Naive thymus-derived CD8-positive, alpha-beta T cell (primary cell): ENCODE measurements at places on chromosomes 7 and 10.

- DNase-seq: no peak
Observed at GRCh38 chr10:78066012-78066411, 32.3 kb downstream of the RPS24 start.

DNA sequence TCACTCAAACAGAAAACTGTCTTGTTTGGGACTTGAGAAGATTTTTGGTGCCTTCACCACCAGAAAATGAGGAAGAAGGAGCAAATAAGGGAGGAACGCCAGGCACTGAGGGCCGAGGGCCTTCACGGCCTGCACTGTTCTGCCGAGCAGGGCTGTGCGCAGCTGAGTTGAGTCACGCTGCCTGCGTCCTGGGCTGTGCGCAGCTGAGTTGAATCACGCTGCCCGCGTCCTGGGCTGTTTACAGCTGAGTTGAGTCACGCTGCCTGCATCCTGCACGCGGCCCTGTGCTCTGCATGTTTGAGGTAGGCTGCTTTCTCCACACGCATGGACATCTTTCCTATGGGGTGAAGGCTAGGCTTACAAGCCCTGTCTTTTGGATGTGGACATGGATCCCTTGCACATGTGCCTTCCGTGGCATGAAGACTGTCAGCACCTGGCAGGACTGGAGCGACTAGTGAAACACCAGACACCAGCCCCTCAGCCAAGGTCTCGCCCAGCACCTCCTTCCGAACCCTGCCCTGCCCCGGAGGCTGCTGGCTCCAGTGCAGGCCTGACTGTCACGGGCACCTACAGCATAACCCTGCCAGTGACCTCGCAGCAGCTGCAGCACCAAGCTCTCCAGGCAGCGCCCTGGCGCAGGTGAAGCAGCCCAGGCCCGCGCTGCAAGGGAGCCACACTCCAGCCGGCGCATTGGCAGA lies 96.7 kb downstream of the HTR5A start:
- no peak for DNase-seq

DNA sequence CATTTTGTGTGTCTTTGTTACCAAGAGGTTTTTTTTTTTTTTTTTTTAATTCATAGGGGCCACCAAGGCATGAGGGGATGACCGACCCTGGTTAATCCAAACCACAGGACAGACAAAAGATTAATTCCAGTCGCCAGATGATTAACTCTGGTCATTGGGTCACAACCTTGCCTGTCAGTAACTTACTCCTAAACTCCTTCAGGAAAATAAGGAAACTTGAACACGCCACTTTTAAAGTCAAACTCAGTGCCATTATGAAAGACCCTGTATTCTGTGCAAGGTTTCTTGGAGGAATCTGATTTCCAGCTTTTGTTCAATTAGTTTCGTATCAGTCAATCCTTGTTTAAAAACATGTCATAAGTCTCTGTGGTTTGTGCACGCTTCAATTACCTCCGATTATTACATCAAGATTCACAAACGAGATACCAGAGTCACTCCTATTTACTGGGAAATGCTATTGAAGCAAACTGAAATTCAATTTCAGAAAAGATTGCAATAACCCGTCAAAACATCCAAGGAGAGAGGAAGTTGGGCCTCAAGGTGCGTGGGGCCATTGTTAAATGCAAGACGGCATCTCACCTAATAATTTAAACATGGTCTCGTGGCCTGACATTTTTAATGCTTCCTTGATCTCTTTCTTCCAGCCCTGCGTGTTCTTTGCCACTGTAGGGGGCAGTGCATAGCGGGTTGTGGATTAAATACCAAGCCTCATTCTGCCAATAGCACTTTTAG lies 44.0 kb downstream of the NRP1 start:
- DNase-seq: no peak

GRCh38 chr10:27638071-27638750 lies 107.4 kb downstream of the MKX start:
- no peak for DNase-seq

DNA sequence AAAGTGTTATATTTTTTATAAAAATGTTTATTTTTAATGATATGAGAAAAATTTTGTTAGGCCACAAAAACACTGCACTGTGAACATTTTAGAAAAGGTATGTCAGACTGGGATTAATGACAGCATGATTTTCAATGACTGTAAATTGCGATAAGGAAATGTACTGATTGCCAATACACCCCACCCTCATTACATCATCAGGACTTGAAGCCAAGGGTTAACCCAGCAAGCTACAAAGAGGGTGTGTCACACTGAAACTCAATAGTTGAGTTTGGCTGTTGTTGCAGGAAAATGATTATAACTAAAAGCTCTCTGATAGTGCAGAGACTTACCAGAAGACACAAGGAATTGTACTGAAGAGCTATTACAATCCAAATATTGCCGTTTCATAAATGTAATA lies 64.8 kb upstream of the CAPZA2 start:
- DNase-seq: no peak

DNA sequence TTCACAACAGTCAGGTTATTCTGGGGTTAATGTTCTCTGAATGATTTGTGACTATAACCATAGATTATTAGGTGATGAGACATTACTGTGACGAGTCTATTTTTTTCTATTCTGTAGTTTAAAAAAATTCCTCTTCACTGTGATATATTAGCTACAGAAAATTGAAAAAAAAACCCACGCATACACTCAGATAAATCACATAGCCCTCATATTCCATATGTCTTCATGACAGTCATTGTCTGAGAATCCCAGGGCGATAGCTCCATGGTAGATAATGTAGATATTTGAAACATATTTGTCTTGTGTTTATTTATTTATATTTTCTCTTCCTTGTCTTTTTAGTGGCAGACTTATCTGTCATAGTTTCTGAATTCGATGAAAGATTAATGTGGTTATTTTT lies 110.0 kb downstream of the CAMK1D start:
- no peak for DNase-seq

- DNase-seq: no peak
Observed at GRCh38 chr10:79052291-79053080, 16.3 kb upstream of the ZMIZ1 start.

DNA sequence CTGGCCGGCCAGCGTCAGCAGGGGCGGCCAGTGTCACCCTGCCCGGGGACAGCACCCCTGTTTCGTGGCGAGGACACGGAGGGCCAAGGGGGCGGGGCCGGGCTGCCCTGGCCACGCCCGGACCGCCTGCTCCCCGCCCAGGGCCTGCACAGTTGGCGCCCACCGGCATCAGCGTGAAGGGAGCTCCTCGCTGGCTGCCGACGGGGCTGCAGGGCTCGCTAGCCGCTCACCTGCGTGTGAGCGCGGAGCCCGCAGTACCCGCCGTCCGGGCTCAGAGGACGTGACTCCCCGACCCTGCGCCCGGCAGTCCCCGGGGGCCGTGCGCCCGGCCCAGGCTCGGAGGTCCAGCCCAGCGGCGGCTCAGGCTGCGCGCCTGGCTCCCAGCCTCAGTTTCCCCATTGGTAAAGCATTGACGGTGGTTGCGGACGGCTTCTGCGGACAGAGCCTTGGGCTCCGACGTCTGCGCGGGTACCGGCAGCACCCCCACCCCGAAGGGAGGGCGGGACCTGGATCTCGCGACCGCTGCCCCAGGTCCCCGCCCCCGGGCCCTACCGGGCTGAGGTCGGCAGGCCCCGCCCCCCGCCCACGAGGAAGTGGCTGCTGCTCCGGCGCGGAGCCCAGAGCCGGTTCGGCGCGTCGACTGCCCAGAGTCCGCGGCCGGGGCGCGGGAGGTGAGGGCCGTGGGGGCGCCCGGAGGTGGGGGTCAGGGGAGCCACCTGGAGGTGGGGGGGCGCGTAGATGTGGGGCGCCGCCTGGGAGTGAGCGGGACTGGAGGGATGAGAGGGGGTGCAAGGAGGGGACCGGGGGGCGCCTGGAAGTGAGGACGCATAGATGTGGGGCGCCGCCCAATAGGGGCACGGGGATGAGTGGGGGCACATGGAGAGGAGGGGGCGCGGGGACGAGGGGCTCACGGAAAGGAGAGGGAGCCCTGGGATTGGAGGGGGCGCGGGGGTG lies at the start of gene ARPC1B:
Gene ARPC1B (plus strand): TSS at position 620 of the 954 bp plus-strand sequence. CDS start 10,985 bp downstream, outside the sequence.
- DNase-seq: peak; percentile 82

- no peak for DNase-seq
Observed at GRCh38 chr10:113557424-113557862, 4.6 kb downstream of the HABP2 start.

GRCh38 chr10:27742195-27743011 lies 3.2 kb downstream of the MKX start:
- peak; percentile 77 for DNase-seq

DNA sequence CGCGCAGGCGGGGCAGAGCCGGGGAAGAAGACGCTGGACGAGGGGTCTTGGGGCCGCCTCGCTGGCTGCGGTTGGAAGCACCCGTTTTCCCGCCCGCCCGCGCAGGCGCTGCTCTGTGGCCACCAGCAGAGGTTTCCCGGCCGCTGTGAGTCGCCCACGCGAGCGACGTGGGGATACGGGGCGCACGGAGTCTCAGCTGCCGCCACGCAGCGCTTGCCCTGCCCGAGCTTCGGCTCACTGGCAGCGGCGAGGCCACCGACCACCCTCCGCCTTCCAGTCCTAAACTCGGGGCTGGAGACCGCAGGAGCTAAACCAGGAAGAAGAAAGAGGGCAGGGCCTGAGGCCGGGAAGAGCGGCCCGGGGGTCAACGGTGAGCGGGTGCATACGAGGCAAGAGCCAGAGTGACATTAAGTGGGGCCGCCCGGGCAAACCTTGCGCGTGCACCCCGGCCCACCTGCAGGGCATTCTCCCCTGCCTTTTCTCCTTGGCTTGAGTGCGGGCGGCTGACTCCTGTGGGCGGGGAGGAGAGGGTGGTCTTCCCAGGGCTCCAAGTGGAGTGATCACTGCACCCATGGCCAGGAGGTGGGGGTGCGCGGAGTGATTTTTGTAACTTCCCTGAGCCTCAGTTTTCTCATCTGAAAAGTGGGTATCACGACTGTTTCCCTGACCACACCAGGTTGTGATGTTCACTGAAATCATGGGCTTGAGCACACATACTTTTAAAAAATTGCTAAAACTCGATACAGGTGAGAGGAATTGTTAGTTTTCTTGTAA lies 7.1 kb upstream of the EMX2 start:
- DNase-seq: no peak

DNA sequence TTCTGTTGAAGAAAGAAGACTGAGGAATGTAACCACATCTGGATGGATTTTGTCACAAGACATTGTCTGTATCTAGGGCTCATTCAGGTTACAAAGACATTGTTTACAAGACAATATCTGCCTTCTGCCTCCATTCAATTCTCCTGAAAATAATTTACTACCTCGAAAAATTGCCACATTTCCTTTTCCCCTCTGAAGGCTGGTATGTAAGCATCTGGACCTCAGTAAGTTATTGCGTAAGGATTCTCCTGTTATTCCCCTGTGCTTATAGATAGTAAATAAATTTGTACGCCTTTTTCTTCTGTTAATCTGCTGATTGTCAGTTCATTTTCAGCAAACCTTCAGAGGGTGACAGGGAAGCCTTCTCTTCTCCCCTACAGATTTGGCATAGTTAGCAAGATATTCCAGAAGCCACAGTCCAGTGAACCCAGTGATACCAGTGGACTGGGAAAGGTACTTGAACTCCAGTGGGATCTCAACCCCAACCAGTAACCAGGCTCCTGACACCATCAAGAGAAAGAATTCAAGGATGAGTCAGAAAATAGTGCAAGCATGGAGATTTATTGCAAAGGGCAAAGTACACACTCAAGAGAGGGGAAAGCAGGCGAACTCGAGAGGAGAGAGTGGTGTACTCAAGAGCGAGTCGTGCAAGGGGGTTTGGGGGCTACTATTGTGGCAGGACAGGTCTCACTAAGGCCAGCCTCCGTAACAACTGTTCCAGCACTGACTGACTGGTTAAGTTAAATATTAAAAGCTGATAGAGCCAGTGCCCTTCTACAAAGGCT lies 706.9 kb upstream of the GHITM start:
- no peak for DNase-seq

- no peak for DNase-seq
Observed at GRCh38 chr7:149036676-149037075, 8.4 kb upstream of the PDIA4 start.

GRCh38 chr10:77004917-77005564 lies 632.6 kb downstream of the KCNMA1 start:
- no peak for DNase-seq
